ENCODE measurements at places on chromosomes 7 and 10.

- DNase-seq = no peak
Observed at GRCh38 chr7:112147793-112148361, 58.3 kb downstream of the DOCK4 start.

DNA sequence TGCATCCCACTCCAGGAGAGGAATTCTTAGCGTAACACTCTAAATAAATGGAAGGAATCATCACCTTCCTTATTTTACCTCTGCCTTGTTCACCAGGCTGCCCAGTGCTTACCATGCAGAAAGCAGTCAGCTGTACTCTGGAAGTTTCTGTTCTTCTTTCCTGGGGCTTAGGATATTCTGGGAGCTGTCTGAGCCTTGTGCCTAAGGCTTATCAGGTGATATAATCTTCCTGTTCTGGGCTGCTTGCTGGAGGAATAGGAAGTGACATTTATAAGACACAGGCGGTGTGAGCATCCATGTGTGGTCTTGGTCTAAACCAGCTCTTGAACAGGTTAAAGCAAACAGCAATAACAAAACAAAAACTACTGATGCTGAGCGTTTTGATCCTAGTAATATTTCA lies 13.5 kb downstream of the KCTD7 start:
- no peak for DNase-seq

GRCh38 chr7:2079332-2080059 lies 153.2 kb downstream of the MAD1L1 start:
- no peak for DNase-seq

DNA sequence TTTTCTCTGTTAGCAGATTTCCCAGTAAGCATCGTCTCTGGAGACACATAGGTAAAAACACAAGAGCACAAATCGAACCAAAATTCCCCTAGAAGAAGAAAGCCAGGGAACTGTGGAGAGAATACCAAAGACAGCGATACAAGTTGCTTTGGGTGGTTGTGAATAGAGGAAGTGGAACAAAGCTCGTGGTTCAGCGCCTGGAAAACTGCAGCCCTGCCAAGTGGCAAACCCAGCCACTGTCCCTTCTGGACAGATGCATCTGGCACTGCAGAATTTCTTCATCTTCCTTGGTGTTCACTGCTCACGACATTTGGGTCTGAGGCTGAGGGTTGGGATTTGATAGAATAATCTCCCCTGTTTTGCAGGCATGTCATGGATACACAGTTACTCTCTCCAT lies 733.8 kb downstream of the PARD3 start:
- DNase-seq = no peak

- DNase-seq = no peak
Observed at GRCh38 chr7:137667633-137668387, 179.0 kb downstream of the DGKI start.

DNA sequence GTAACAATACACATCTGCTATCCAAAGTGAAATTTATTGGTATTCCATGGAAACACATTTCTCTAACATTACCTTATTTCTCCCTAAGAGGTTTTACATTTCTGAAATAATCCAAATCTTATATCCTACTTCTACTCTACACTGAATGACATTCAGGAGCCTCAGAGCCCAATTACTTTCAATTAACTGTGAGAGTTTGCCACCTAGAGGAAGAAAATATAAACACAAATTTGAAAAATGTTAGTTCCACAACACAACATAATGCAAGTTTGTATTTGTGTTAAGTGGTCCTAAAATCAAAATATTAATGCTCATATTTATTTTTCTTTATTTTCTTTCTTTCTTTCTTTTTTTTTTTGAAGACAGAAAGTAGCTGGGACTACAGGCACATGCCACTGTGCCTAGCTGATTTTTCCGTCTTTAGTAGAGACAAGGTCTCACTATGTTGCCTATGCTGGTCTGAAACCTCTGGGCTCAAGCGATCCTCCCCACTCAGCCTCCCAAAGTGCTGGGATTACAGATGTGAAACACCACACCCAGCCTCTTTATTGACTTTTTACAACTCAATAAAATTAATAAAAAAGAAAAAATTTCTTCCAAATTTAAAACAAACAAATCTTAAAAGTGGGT lies 46.0 kb downstream of the ATAD1 start:
- DNase-seq = no peak

- DNase-seq = no peak
Observed at GRCh38 chr7:15688911-15689310, 2.4 kb upstream of the MEOX2 start.

GRCh38 chr10:61000769-61001730 lies 57.1 kb upstream of the RHOBTB1 start:
- DNase-seq = no peak

DNA sequence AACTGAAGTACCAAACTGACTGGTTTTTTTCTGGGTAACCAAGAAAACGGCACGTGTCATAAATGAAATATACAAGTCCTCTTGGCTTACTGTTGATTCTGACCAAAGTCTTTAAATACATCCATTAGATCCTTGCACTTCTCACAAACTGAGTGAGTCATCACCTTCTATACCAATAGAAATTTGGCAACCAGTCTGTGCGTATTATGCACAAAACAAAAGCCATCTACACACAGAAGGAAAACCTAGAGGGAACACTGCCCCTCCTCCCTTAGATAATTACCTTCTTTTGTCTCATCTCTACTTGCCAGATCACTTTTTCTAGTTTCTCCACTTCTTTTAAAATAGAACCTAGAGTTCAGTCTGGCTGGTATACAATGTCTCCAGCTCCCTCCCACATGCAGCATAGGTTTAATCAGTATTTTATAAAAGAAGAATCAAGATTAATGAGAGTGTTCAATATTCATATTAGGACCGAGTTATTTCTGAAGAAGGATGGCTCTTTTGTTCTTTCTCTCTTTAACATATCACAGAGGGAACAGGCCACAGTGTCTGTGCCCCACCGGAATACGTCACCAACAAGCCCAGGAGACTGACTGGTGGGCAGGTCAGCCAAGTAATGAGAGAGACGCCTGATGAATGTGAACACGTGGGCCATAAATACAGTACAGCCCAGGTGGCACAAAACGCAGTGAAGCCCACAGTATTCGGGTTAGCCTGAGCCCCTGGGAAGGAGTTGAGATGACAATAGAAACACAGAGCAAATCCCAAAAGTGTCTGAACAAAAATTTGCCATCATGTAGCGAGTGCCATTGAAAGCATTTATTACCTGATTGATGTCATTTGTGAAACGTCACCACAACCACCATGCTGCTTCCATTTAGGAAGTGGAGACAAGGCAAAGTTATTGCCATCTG lies 91.3 kb downstream of the KIAA1549 start:
- DNase-seq = no peak

DNA sequence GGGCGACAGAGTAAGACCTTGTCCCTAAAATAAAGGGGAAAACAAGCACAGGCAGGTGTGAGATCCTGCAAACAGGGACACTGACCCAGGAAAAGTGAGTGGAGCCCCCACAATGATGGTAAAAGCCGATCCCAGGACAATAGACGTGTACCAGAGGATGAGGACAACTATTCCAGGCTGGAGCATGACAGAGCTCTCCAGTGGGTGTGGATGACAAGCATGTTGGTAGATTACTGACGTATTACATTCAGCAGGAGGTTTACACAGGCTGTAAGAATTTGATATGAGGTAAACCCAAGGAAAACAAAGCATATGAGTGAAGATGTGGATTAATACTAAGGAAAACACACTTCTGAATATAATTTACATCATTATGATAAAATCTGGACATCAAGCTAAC lies 27.8 kb upstream of the SMURF1 start:
- no peak for DNase-seq

DNA sequence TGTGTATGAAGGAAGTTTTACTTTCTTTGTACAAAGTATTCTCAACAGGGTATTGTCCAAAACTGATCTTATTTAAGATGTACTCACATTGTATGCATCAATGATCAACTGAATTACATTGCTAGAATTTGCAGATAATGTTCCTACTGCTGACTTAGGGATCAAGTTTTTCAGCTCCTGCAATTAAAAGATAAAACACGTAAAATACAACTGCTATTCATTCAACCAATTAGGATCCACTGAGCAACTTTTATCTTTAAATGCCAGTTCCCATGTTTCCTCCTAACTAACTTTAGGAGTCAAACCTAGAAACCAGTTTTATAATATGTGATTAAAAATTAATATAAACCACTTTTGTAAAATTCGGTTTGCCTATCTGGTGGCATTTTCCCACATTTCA lies 35.9 kb downstream of the ITGB1 start:
- DNase-seq = no peak

DNA sequence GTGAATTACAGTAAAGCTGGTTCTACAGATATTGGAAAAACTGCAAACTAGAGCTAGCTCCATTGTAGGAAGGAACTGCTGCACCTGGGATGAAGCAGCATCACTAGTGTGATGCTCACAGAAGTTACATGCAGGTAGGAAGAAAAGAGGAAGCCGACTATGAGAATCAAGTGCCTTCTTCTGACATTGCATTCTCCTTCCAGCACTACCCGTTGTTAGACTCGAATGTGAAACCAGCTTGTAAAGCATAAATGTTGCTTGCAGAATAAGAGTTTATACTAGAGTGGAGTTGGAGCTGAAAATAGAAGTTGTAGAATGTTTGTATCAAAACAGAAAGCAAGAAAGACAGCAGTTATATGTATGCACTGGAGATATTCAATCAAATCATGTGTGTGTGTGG lies 49.9 kb downstream of the TRIM24 start:
- DNase-seq = no peak

- no peak for DNase-seq
Observed at GRCh38 chr10:103504181-103504783, 10.8 kb downstream of the NEURL1 start.

- no peak for DNase-seq
Observed at GRCh38 chr7:36710186-36710791, 14.0 kb downstream of the AOAH start.

- DNase-seq = no peak
Observed at GRCh38 chr7:54743580-54743979, 15.4 kb downstream of the SEC61G start.

DNA sequence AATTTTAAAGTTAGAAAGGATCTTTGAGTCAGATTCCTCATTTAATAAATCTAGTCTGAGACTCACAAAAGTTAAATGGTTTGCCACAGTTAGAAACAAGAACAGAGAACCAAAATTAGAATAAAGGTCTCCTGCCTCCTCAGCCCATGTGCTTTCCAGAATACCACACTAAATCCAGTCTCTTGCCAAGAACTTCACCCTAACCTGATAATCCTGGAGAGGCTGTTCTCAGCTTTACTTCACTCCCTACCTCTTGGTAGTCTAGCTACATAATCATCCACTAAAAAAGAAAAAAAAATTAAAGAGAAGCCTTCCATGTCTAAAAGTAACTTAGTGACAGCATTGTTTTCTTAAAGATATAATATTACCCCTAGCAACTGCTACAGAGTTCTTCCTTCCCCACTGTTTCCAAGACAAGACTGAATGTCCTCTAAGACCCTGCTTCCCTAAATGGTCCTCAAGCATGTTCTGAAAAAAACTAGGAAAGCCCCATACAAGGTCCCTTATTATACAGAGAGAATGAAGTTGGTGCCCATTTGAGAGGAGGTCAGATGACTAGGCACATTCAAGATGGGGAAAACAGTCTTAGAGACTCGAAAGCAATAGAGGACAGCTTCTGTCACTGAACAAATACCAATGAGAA lies 56.8 kb downstream of the ZNF438 start:
- no peak for DNase-seq

GRCh38 chr7:101951757-101952156 lies 134.3 kb downstream of the CUX1 start:
- no peak for DNase-seq

GRCh38 chr7:69036301-69036700 lies 562.0 kb upstream of the AUTS2 start:
- DNase-seq = no peak

DNA sequence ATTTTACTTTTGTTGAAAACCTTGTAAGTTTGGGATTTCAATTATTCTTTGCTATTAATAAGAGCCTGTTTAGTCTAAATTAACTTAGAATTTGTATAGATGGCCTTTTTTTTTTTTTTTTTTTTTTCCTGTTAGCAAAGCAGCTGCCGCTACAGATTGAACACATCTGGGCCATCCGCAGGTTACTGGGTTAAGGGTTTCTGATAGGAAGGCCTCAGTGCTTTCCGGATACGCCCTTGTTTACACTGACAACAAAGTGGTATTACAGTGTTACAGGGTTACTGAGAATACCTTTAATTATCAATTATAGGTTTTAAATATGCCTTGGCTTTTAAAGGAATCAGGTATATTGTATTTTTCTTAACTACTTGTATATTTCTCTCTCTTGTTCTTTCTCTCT lies 76.8 kb downstream of the PTN start:
- DNase-seq = no peak

- no peak for DNase-seq
Observed at GRCh38 chr7:25318047-25318446, 89.8 kb upstream of the NPVF start.

Measured in left colon (tissue), 2 donors.